Mesothelial cell of epicardium (in vitro differentiated cells): ENCODE measurements at places on chromosomes 13 and 19. TPM values are rescaled to one million over a fixed set of nuclear protein-coding genes. Genes with fewer than 3 reads are reported as not detected.
A peak's percentile ranks its signal among the peaks of the same experiment; 100 is the strongest.

DNA sequence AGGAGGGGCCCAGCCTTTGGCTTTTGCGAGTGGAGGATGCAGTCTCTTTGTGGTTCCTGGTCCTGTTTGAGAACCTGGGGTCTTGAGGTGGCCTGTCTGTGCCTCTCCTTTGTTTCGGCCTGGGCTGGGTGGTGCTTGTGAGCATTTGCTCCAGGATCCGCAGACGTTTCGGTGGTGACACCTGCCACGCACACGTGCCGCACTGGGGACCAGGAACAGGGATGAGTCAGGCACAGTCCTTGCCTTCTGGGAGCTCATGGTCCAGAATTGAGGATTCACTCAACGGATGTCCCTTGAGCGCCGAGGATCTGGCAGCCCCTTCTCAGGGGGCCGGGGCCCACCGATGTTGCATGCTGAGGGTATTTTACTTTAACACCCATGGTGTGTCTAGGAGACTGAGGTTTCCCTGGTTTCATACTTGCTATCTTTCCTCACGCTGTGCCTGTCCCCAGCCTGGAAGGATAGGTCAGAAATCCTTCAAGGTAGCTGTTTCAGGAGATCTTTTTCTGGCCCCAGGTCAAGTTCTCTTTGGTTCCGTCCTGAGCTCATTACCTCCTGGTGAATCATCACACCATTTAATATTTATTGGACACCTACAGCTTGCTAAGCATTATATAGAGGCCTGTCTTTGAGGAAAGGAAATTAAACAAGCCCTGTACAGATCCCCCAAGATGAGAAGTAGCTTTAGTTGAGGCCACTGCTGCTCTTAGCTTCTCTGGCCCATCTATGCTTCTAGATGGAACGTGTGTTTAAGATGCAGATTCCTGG is 5.1 kb downstream of the HDGFL2 start:
- no peak for DNase-seq

GPI gene
- total RNA-seq = 226 to 228 TPM (median 226 TPM) in 3 replicates

DNA sequence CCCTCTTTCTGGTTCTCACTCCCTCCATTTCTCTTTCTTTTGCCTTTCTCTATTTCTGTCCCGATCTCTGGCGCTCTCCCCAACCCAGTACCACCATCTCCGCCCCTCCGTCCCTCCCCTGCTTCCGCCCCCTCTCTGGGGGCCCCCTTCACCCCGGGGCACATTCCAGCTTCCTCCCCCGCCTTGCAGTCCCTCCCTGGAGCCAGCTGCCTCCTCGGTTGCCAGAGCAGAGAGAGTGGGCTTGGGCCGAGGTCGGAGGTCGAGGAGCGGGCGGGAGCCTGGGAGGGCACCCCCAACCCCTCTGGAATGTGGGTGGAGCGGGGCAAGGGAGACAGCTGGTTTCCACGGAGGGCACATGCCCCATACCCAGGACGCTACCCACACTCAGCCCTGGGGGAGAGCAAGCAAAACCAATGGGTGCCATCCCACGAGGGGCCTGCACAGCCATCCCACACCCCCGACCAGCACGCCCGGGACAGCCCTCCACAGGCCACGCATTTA is 6.5 kb upstream of the CIRBP start:
- DNase-seq = no peak

SIGLECL1 gene
- not detected in 3 replicates for total RNA-seq

DNA sequence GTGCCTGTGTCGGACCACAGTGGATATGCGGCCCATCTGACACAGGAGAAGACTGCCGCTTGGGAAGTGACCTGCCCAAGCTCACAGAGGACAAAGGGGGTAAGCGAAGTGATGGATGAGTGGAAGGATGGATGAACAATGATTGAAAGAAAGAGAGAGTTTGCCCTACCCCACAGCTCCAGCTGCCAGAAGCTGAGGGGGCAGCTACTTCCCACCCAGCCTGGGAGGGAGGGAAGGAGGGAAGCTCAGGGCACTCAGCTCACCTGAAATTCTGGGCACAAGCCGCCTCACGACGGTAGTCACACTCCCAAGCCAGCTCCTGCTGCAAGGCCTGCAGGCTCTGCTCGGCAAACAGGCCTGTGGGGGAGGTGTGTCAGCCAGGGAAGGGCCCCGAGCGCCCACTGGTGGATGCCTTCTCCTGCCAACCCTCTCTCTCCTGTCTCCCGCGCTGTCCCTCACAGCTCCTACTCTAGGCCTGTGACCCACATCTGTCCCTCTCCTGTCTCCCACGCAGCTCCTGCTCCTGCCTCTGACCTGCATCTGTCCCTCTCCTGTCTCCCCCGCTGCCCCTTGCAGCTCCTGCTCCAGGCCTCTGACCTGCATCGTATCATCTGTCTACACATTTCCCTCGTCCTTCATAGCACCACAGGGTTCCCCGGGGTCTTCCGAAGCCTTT is 12.0 kb upstream of the NUMBL start:
- DNase-seq = no peak

DNA sequence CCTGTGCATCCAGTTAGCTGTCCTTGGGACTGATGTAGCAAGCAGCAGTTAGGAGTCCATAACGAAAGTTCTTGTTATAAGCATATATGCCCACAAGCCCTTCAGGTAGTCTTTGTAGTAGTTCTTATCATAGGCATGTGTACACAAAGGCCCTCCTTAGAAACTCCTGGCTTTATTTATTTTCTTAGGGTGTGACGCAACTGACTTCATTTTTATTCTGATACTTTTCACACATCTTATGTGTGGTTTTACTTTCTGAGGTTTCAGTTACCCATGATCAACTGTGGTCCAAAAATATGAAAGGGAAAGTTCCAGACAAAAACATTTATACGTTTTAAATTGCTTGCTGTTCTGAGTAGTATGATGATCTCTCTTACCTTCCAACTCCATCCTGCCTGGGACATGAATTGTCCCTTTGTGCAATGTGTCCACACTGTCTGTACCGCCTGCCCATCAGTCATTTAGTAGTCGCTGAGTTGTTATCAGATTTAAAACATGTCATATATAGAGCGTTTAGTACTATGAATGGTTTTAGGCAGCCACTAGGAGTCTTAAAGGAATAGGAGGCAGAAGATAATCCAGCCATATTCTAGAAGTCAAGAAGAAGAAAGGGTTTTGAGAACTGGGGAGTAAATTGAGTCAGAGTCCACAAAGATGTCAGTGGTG is 19.4 kb downstream of the GPC5 start:
- DNase-seq = no peak

NCR1 gene
- total RNA-seq = not detected in 3 replicates

SERPINE3 gene
- 0.22 to 0.31 TPM in 2 of 3 replicates, not detected in the other for total RNA-seq

ZNF468 gene
- total RNA-seq = 30.6 to 35.5 TPM (median 33.8 TPM) in 3 replicates

DNA sequence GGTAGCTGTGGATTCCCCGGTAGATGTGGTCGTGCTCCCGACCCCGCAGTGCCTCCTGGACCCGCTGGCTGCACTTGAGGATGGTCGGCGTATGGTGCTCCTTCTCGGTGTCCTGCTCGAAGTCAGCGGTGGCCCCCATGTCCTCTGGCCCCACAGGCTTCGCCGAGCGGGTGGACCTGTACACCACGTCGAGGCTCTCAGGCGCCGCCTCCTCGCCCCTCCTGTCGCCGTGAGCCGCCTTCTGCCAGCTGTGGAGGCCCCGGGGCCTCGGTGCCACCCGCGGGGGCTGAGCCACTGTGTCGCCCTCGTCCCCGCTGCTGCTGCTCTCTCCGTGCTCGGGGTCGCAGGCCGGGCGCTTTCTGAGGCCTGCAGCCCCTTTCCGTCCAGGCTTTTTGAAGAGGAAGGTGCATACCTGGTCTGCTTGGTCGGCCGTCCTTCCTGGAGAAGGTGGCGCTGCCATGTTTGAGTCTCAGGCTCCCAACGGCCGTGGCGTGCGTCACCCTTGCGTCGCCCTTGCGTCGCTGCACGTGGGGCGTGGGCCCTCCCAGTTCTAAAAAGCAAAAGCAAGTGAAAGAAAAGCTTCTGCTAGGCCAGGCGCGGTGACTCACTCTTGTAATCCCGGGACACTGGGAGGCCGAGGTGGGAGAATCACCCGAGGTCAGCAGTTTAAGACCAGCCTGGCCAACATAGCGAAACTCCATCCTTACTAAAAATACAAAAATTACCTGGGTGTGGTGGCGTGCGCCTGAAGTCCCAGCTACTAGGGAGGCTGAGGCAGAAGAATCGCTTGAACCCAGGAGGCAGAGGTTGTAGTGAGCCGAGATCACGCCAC is at the start of gene RNF113B:
TSS of gene RNF113B (minus strand) at position 493 of the 832 bp plus-strand sequence. CDS start at position 460, 33 bp downstream.
- DNase-seq = no peak

GRCh38 chr19:8643860-8644653 is 13.6 kb downstream of the NFILZ start:
- DNase-seq = no peak

- no peak for DNase-seq
These were observed 3.7 kb downstream of the JUNB start for GRCh38 chr19:12794971-12795381.

DNA sequence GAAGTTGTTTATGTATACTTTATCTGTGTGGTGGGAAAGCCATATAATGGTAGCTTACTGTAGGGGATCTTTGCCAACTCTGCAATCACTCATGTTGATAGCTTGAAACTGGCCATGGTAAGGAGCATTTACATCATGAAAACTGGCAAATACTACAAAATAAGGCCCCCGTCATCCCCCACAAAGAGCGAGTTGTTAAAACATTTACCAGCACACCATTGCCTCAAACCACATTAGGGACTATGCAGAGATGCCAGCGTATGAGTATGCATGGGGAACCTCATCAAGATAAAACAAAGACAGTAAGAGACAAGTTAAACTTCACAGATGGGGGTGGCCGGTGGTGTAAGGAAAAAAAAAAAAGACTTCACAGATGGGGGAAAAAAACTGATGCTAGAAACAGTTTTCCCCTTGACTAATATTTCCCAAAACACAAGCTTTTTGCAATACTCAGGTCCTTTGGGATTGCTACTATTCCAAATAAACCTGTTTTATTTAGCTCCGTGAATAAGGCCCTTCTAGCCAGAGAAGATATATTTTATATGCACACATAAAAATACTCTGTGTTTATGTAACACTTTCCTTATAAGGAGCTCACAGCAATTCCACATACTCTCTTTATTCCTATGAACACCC is 70.6 kb upstream of the SERP2 start:
- DNase-seq = no peak

GRCh38 chr19:3738477-3739220 is 22.8 kb downstream of the APBA3 start:
- DNase-seq = no peak

- no peak for DNase-seq
These were observed 20.5 kb upstream of the PNMA8C start for GRCh38 chr19:46449228-46449627.

IL4I1 gene
- total RNA-seq = 1.3 to 1.7 TPM (median 1.6 TPM) in 3 replicates

GRCh38 chr19:50932690-50933083 is 20.2 kb downstream of the KLK5 start:
- no peak for DNase-seq

GRCh38 chr19:46490774-46491173 is 4.9 kb downstream of the PNMA8B start:
- no peak for DNase-seq

GRCh38 chr13:95100525-95101433 is 200.5 kb downstream of the ABCC4 start:
- no peak for DNase-seq

DNA sequence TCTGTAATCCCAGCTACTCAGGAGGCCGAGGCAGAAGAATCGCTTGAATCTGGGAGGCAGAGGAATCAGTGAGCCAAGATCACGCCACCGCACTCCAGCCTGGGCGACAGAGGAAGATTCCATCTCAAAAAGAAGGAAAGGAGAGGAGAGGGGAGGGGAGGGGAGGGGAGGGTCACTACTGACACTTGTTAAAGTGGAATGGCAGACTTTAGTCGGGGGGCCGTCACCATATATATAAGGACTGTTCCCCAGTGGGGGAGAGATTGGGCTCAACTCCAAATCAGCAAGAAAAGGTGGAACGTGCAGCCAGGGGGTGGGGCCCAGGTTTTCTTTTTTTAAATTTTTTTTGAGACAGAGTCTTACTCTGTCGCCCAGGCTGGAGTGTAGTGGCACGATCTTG is 26.2 kb downstream of the TPT1 start:
- DNase-seq = no peak

DNA sequence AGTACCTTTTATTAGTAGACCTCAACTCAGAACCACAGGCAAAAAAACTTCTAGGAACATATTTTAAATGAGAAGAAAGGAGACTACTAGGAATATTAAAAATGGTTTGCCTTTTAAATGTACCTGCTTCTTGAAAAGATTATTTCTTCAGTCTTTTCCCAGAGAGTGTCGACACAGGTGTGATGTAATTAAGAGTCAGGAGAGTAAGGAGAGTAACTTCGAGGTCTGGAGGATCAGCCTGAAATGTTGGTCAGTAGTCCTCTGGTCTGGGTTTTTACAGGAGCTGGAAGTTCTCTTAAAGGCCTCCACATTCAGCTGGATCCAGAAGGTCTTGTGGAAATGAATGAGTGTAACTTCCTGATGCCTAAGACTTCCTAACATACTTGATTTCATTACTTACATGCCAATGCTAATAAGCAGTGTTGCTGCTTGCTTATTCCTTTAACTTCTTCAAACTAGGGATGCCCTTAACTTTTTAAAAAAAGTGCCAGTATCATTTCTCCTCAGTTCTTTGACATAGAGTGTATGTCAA is at the start of gene KCTD4:
TSS of gene KCTD4 (minus strand) at position 345 of the 532 bp plus-strand sequence. CDS start 6,478 bp downstream, outside the sequence.
- DNase-seq = no peak

GRCh38 chr13:99955747-99956472 is 15.7 kb downstream of the ZIC5 start:
- peak; percentile 64 for DNase-seq

ATP4B gene
- not detected in 3 replicates for total RNA-seq

GRCh38 chr19:33697766-33698165 is 76.0 kb downstream of the CHST8 start:
- no peak for DNase-seq

CYP2F1 gene
- not detected in 3 replicates for total RNA-seq

KIR2DL4 gene
- not detected in 3 replicates for total RNA-seq

DNA sequence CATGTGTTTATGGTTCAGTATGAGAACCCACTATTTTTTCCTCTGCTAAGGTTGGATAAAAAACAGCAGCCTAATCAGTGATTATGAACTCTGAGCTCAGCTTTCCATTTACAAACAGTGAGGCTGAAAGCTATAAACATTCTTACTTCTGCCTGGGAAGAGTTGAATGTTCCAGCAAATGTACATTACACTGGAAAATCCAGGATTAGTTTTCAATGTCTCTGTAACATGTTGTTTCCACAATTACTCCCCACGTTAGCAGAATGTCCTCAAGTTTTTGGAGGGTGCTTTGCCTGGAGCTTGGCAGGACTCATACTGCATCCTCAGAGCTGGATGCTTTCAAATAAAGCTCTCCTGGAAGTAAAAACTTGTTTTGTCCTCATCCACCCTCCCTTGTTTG is 150.4 kb downstream of the POSTN start:
- no peak for DNase-seq

ZNF723 gene
- not detected in 3 replicates for total RNA-seq

CPAMD8 gene
- 38.8 to 43.0 TPM (median 40.9 TPM) in 3 replicates for total RNA-seq
